Dermis microvascular lymphatic vessel endothelial cell (primary cell): ENCODE measurements at places on chromosomes 13 and 19. TPM values are rescaled to one million over a fixed set of nuclear protein-coding genes. Genes with fewer than 3 reads are reported as not detected.

The HIPK4 gene
- under 0.01 TPM in 2 replicates for total RNA-seq

The TEX101 gene
- not detected in 2 replicates for total RNA-seq

The BCKDHA gene
- 35.8 and 49.2 TPM in 2 replicates for total RNA-seq

The SPACA4 gene
- not detected in 2 replicates for total RNA-seq

The GPR12 gene
- not detected in 2 replicates for total RNA-seq
